ENCODE measurements at places on chromosomes 12 and 14.

DNA sequence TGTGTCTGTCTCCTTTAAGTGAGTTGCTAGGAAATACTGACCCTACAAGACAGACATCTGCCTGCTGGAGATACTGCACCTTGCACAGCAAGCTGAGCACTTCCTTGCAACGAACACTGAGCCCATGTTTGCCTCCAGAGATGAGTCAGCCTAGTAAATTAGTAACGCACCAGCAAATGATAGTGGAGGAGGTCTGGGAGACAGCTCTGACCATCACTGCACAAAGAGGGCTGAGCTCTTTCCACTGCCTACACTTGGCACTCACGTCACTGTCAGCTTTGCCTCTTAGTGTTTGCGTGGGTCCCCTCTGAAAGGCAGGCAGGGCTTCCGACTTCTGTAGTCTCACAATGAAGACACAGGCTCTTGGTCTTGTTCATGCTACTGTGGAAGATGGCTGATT lies 109.0 kb downstream of the APAF1 start:
- peak; percentile 60 for DNase-seq

DNA sequence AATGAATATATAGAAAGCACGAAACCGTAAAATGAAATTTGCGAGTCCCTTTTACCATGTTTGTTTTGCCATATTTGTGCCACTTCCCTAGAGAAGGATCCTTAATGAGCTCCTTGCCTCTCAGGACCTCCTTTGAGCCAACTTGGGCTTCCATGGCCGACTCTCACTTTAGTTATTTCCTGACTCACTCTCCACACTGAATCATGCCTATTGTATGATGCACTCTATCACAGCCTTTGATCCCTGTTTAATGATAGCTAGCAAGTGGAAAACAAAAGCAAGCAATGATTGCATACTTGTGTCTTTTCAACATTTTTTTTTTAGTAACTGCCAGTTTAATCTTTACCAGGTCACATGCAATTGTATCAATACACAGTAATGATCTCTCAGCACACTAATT lies 153.2 kb downstream of the CCER1 start:
- DNase-seq = no peak

DNA sequence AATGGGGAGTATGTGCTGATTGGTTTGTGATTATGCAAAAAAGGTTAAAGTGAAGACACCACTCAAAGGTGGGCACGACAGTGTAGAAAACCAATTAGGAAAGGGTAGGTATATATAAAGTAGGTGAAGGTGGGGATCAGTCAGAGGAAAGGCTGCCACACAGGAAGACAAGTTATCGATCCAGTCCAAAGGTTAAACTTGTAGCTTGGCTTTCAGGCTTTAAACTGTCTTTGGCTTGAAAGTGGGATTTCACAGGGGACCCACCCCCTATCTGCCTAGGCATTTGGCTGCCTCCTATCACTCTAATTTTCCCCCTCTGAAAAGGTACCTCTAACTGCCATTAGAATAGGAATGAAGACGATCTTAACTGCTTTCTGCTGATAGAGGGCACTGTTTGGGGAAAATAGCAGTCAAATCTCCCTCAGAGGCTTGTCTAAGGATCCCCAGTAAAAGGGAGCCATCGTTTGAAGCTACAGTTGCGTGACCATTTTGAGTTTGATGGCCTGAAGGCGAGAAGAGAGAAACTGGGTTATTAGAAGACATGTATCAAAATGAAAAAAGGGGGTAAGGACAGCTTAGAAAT lies 250.2 kb downstream of the GPHN start:
- no peak for DNase-seq

- peak; percentile 57 for DNase-seq
Measured at GRCh38 chr12:69639400-69640016, 28.8 kb upstream of the LRRC10 start.

DNA sequence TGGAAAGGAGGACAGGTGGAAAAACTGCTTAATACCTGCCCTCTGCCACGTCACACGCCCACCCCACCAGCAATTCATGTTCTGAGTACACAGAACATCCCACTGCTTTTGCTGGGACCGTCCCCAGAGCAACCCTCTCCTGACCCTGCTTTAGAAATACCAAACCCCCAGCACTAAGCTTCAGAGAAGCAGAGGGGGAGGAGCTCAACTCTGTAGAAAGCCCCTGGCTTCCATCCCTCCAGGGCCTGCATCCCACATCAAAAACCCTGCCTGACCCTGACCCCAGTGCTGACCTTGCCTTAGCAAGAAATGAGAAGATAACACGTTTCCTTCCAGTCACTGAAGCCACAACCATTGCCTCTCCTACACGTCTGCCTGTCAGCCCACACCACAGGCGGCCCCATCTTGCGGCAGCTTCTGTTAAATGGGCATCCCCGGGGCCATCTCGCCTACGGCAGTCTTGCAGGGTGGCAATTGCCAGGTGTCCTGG lies 19.7 kb downstream of the VDR start:
- no peak for DNase-seq

DNA sequence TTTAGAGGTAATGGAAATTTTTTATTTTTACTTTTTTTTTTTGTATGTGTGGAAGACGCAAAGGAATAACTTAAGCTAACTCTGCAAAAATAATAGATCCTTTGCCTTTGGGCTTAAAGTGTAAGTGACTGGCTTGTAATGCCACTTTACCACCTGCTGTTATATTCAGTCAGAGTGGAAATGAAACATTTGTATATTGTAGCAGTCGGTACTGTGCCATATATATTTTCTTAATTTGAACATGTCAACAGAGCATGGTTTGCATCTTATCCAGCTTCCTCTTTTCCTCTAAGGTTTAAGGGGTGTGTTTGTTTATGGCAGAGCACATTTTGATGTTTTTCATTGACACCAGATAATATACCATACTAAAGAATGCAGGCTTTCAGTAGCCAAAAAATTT lies 176.6 kb downstream of the TRHDE start:
- DNase-seq = no peak

GRCh38 chr12:52280796-52281560 lies 6.5 kb downstream of the KRT86 start:
- no peak for DNase-seq

- DNase-seq = no peak
Measured at GRCh38 chr12:22059976-22060647, 14.1 kb downstream of the CMAS start.

DNA sequence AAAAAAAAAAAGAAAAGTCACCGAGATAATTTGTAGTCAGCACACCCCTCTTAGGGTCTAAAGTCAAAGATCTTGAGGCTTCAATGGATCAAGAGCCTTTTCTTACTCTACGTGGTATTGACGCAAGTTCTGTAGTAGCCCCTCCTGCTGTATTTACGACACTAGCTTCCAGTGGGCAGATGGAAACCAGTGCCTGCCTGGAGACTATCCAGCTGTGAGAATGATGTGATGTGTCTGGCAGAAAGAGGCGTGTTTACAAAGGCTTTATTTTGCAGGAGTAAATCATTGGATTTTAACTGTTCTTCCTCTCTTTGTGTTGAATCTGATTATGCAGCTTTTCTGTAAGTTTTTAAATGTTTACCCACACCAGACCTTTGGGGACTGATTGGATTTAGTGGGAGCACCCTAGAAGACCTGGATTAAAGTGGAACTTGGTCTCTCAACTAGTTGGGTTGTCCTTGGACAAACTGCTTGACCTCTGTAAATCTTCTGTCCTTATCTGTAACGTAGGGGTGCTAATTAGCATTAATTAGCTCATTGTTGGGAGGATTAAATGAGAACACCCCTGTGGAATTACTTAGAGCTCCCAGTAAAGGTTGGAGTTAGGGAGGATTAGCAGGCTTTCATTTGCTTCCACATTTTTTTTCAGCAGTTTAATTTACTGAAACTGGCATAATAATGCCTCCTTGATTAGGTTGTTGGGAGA lies 72.4 kb downstream of the RASSF3 start:
- no peak for DNase-seq

DNA sequence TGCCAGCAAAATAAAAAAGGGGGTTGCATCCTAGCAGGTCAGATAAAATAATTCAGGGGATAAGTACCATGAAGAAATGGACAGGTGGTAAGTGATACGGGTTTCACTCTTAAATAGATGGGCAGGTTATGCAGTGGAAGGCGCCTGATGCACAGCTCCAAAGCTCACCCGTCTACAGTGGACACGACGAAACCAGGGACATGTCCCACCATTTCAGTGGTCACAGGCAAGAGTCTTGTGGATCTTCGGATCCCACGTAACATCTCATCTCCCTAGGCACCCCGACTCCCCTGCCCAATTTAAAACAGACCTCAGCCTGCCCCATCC lies 60.5 kb downstream of the DDX51 start:
- no peak for DNase-seq

DNA sequence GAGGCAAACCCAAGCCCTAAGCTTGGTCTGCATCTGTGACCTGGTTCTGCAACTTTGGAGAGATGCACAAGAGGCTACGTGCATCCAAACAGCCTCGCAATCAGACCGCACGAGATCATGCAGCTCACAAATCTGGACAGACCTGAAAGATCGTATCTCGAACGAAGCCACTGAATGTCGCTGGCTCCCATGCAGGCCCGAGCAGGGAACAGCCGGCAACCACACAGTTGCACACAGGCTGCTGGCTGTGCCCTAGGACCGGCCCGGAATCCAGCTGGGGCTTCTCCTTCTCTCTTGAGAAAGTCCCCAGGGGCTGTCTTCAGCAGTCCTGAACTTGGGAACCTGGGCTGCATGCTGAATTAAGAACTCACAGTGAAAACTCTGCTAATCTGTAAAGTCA lies 27.9 kb downstream of the WNT5B start:
- DNase-seq = no peak

- no peak for DNase-seq
Measured at GRCh38 chr14:61864329-61864898, 102.2 kb downstream of the SNAPC1 start.

- no peak for DNase-seq
Measured at GRCh38 chr12:114136631-114137030, 170.5 kb upstream of the RBM19 start.

DNA sequence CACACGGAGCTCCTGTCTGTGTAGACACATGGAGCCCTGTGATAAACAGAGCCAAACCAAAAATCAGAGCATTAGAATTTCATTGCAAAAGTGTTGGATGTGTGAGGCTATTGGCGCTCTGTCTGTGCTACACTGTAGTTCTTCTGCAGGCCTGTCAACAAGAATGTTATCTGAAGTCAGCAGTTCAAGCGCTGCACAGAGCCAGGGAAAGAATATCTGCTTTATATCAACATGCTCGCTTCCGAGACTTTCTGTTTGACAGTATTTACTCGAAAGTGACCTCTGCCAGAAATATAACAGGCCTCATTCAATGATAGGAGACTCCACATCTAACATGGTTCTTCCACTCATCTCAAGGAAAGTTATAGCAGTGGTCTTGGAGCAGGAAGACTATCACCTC lies 118.3 kb downstream of the CCER1 start:
- no peak for DNase-seq

DNA sequence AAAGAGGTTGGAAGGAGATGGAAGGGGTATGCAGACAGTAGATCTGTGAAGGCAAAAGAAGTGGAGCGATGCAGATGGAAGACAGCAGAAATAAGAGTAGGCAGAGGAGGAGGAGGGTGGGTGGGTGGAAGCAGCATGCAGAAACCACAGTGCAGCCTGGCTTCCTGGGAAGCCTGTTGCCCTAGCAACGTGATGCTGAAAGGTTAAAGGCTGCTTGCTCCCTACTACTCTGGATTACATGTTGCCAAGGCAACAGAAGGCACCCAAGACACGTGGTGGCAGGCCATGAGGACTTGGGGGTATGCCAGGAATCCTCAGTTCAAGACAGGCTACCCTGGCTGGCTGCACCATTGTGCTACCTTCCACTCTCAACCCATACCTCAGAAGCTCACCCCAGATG lies 129.6 kb downstream of the GRIN2B start:
- DNase-seq = no peak

DNA sequence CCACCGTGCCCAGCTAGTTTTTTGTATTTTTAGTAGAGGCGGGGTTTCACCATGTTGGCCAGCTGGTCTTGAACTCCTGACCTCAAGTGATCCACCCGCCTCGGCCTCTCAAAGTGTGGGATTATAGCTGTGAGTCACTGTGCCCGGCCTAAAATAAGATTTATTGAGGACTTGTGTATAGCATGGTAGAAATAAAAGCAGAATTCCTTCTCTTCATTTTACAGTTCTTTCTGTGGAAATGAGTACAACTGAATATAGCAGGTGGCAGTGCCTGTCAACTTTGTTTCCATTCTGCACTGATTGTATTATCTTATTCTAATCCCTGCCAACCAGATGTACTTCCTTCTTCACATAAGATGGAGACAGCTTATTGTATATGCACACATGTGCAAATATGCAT lies 41.0 kb downstream of the DIP2B start:
- DNase-seq = no peak

DNA sequence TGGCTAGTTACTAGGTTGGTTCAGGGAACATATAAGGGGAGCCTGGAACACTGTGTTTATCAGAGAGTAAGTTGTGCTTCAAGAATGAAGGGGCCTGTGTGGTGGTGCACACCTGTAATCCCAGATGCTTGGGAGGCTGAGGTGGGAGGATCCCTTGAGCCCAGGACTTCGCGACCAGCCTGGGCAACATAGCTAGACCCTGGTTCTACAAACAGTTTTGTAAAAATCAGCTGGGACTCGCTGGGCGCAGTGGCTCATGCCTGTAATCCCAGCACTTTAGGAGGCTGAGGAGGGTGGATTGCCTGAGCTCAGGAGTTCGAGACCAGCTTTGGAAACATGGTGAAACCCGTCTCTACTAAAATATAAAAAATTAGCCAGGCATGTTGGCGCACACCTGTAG lies 42.1 kb upstream of the GPR132 start:
- no peak for DNase-seq

DNA sequence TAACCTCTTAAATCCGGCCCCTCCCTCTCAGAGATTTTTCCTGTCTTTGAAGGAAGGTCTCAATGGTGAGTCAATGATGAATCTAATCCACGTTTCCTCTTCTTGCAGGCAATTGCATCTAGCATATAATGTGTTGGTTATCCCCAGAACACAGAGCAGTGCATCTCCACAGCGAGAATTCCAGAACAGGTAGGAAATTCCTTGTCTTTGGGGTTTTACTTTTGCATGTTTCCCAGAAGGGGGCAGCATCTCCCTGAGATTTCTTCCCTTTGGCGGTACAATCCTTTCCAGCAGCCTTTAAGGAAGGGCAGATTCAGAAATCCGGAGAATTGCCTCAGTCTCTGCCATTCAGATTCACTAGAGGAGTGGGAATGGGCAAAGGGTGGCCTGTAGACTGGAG lies 128.0 kb downstream of the KCNA5 start:
- no peak for DNase-seq

- no peak for DNase-seq
Measured at GRCh38 chr14:106826833-106827369, 1300.5 kb downstream of the TMEM121 start.

GRCh38 chr14:89564989-89565388 lies 148.0 kb upstream of the FOXN3 start:
- DNase-seq = no peak

GRCh38 chr12:11761869-11762567 lies 112.5 kb downstream of the ETV6 start:
- no peak for DNase-seq

Measured in GM12891 (cell line).